ENCODE measurements at places on chromosomes 13 and 19.

GRCh38 chr13:100899720-100900316 lies 225.2 kb upstream of the TMTC4 start:
- DNase-seq, result no peak

GRCh38 chr19:4957981-4958380 lies 10.9 kb upstream of the KDM4B start:
- DNase-seq, result no peak

DNA sequence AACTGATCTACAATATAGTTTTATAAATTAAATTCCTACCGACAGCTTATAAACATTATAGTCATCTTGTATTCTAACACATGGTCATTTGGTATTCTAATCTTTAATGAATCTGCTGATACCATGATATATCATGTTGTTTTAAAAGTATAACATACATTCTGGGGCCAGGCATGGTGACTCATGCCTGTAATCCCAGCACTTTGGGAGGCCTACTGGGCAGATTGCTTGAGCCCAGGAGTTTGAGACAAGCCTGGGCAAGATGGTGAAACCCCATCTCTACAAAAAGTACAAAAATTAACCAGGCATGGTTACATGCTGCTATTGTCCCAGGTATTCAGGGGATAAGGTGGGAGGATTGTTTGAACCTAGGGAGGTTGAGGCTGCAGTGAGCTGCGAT lies 3.1 kb downstream of the ZNF383 start:
- DNase-seq, result no peak

DNA sequence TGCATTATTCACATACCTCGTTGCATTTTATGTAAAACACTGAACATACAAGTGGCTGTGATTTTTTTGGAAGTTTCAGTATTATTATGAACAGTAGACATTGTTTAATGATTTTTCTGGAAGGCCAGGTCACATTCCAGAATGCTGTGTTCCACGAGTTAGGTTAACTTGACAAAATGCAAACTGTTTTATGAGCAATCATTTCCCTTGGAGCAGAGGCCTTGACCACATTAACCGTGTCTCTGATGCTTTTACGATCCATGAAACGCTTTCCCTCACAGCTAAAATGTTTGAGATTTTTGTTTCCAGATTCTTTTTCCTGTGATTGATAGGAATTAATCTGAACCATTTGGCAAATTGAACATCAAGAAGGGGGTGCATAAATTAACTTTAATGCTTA lies 57.8 kb downstream of the MBNL2 start:
- no peak for DNase-seq

- no peak for DNase-seq
Measured at GRCh38 chr19:6204866-6205723, 69.6 kb downstream of the ACSBG2 start.

GRCh38 chr19:47523473-47523872 lies 8.6 kb upstream of the NAPA start:
- DNase-seq, result no peak

DNA sequence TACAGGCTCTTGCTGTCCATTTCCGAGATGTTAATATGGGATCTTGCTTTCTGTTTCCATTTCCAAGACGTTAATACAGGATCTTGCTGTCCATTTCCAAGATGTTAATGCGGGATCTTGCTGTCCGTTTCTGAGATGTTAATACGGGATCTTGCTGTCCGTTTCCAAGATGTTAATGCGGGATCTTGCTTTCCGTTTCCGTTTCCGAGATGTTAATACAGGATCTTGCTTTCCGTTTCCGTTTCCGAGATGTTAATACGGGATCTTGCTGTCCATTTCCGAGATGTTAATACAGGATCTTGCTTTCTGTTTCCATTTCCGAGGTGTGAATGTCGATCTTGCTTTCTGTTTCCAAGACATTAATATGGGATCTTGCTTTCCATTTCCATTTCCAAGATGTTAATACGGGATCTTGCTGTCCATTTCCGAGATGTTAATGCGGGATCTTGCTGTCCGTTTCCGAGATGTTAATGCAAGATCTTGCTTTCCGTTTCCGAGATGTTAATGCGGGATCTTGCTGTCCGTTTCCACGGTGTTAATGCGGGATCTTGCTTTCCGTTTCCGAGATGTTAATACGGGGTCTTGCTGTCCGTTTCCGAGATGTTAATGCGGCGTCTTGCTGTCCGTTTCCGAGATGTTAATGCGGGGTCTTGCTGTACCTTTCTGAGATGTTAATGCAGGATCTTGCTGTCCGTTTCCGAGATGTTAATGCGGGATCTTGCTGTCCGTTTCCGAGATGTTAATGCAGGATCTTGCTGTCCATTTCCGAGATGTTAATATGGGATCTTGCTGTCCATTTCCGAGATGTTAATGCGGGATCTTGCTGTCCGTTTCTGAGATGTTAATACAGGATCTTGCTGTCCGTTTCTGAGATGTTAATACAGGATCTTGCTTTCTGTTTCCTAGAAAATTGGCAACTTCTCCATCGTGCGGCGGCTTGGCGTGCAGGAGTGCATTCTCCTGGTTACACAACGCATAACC lies 38.3 kb downstream of the PEX11G start:
- peak; percentile 83 for DNase-seq

- DNase-seq, result no peak
Measured at GRCh38 chr13:32845952-32846950, 170.0 kb upstream of the KL start.

GRCh38 chr19:37991176-37991835 lies 84.3 kb downstream of the SIPA1L3 start:
- no peak for DNase-seq

- no peak for DNase-seq
Measured at GRCh38 chr19:2150794-2151338, 500 bp downstream of the AP3D1 start.

DNA sequence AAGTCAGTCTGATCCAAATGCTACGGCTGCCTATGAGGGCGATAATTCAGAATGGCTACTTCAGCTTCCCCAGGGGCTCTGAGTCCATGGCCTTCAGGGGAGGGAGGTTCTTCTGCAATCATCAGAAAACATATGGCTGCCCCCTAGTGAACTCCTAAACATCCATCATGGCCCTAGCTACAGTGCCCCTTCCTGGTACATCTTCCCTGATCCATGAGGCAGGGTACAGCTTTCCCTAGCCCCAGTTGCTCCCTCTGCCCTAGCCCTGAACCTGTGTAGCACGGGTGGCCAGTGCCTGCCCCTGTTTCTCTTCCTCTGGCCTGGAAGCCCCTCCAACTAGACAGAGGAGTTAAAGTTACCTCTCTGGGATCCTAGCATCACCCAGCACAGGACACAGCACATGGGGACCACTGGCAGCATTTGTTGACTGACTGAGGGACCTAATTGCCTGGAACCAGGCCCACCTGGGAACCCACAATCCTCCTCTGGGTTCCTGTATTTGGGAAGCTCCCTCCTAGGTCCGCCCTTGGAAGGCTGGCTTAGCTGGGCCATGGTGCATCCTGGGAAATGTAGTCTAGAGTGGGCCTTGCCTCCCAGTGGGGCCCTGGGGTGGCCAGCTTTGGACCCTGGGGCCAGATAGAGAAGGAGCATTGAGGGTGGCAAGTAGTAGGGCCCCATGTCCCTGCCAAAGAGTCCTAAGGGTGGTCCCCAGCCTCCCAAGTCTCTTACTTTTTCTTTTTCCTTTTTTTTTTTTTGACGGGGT lies 17.7 kb upstream of the SEMA6B start:
- DNase-seq, result no peak

GRCh38 chr19:38557205-38557799 lies 60.5 kb downstream of the MAP4K1 start:
- DNase-seq, result peak; percentile 61

DNA sequence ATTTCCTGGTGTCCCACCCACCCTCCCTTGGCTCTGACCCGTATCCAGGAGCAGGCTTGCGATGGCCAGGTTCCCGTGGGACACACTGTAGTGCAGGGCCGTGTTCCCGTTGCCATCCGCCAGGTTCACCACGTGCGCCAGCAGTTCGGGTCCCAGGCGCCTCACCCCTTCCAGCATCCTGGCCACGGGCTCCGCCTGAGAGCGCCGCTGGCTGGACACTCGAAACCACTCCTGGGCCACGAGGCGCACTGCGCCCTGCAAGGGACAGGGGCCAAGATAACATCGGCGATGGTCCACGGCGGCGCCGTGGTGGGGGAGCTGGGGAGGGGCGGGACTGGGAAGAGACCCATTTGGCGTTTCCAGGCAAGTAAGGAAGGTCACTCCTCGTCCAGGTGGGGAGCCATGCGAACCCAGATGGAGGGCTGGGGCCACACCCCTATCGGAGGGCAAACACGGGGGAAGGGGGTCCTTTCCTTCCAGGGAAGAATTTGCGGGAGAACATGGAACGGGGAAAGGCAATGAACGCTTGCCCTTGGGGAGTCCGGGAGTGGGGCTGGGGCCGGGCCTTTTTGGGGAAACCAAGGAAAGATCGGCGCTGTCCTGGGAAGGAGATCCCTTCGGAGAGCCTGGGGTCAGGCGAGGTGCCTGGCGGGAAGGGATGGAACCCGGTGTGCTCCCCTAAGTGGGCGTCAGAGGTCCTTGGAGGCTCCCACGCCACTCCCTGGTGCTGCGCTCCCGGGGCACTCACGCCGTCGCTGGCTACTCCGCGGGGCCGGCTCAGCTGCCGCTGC lies 9.9 kb downstream of the KANK3 start:
- DNase-seq, result no peak

- DNase-seq, result peak; percentile 98
Measured at GRCh38 chr13:30617315-30618185, at the start of gene USPL1. TSS of gene USPL1 (plus strand) at chr13:30617920. CDS start at chr13:30621141, 3,221 bp downstream.

- peak; percentile 53 for DNase-seq
Measured at GRCh38 chr13:113607056-113607888, 22.7 kb downstream of the TFDP1 start.

GRCh38 chr19:50050406-50051227 lies 24.8 kb downstream of the ZNF473 start:
- DNase-seq, result peak; percentile 44

GRCh38 chr19:53554804-53555203 lies 16.9 kb downstream of the ZNF331 start:
- DNase-seq, result no peak

DNA sequence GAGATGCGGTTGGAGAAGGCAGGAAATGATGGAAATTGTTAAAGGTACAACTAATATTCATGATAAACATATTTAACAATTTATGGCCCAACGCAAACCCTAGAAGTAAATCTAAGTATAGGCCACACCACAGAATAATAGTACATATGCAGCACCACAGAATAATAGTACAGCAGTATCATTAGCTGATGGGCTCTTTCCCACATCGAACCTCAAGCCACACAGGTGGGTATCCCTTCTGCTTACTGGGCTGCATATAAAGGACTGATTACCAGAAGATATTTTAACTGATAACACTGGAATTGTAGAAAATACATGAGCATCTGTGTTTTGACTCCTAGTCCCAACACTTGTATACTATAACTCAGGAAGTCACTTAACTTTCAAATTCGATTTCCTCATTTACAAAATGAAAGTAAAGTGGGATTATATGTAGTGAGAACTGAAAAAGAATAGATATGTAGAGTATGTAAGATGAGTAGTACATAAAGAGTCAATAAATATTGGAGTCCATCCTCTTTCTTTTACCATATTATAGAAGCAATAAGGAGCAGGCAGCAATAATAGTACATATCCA lies 91.5 kb downstream of the TSC22D1 start:
- no peak for DNase-seq

DNA sequence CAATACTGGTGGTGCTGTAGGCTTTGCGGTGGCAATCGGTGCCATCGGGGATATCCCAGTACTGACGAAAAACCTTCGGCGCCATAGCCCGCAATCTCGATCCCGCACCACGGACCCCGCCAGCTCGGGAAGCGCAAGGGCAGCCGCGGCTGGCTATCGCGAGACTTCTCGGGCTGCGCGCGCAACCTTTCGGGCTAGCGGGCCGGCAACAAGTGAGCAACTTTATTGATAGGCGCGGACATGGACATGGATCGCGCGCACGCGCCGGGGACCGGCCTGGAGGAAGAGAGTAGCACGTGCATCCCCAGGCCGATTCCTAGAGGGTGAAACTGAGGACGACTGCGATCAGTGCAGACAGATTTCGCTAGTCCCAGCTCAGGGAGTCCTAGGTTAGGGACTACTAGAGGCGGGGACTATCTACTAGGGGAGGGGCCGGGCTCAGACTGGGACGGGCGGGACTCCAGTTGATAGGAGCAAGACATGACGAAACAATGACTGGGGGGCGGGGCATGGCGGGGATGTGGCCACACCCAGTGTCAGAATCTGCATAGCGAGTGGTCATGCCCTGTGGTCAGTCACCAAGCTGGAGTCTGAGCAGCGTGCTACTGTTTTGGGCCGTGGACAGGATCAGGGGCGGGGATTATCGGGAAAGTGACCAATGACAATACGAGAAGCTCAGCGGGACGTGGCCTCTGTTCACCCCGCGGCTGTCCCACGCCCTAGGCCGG lies at the start of gene NDUFA11:
TSS of gene NDUFA11 (minus strand) at position 167 of the 728 bp plus-strand sequence. CDS start at position 85, 82 bp downstream.
- peak; percentile 90 for DNase-seq

Data from HL-60 (cell line).